ENCODE measurements at places on chromosomes 1 and 21.

DNA sequence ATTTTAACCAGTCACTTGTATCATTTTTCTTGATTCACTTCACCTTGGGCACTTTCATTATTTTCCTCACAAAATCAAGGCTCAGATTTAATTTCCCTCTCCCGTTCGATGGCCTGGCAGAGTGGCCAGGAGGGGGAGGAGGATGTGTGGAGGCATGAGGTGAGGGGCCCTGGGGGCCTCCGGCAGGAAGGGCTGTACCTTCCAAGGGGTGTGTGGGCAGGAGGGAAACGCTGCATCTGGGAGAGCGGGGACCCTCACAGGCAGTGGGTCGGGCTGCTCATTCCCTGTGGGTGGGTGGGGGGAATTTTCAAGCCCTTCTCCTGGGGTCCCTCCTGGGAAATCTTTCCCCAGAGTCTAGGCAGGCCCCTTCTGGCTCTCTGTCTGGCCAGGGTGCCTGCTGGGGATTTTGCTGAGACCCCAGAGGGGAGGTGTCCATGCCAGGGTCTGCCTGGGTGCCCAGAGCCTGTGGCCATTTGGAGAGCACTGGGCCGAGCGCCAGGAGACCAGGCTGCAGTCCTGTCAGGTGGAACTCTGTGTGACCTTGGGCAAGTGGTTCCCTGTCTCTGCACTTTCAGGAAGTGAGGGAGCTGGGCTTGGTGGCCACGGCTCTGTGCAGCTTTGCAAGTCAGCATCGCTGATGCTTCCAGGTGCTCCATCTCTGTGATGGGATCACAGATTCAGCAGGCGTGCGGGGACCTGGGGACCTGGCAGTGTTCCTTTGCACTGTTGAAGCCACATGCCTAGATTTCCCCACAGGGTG, 81.9 kb upstream of the C1orf174 start:
- DNase-seq: no peak

DNA sequence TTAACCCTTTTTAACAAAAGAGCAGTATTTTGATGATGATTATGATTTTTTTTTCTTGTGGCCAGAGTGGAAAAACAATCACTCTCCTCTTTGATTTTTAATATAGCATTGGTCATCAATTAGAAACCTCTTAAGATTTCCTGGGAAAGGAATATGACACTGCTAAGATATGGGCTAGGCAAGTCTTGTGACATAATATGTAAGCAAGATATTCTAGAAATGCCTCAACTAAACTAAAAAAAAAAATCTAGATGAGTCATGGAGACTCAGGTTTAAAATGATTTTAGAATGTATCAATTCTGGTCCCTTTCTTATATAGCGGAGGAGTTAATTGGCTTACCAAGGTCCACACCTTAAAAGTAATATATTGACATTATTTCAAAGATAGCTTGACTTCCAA, 60.3 kb upstream of the JUN start:
- no peak for DNase-seq

GRCh38 chr1:1594602-1595260, 5.2 kb downstream of the FNDC10 start:
- DNase-seq: no peak

GRCh38 chr1:30264672-30265025, 458.7 kb downstream of the MATN1 start:
- DNase-seq: no peak

- no peak for DNase-seq
These were observed 81.2 kb upstream of the RAVER2 start for GRCh38 chr1:64663668-64664067.

DNA sequence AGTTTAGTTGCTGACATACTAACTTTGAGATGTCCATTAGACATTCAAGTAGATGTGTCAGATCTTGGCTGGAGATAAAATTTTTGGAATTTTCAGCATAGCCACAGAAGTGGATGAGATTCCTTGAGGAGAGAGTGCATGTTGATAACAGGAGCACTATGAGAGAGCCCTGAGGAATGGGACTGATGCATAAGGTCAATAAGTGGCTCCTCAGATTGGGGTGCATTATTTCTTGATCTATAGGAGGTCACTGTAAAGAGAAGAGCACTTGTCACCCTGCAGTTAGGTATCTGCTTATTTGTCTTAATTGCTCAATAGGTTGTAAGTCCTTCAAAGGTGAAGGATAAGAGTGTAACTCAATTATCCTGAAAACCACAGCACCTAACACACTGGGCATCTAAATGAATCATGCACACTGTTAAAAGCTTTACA, 52.0 kb upstream of the TACSTD2 start:
- DNase-seq: no peak

- no peak for DNase-seq
These were observed 86.4 kb downstream of the BCAR3 start for GRCh38 chr1:93595266-93595665.

GRCh38 chr1:1402072-1402900, 3.2 kb upstream of the CCNL2 start:
- peak; percentile 41 for DNase-seq

DNA sequence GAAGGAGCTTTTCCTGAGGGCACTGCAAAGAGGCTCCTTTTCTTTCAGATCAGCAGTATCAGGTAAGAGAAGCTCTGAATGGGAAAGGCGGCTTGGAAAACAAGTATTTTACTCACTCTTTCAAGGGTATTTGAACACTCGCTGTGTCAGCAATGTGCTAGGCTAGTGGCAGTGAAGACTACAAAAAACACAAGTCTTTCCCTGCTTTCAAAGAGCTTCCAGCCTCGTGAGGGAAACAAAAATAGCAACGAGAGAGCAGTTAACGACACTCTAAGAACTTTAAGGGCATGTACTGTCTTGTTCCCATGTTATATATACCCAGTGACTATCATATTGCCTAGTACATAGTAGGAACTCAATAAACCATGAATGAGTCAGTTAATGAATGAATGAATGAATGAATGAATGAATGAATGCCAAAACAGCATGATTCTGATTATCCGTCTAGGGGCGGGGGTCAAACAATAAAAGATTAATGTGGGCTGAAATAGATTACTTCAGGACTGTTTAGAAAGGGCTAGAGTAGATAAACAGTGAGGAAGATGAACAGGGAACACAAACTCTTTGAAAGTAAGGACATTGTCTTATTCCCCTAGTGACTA, 14.2 kb upstream of the MCOLN3 start:
- no peak for DNase-seq

DNA sequence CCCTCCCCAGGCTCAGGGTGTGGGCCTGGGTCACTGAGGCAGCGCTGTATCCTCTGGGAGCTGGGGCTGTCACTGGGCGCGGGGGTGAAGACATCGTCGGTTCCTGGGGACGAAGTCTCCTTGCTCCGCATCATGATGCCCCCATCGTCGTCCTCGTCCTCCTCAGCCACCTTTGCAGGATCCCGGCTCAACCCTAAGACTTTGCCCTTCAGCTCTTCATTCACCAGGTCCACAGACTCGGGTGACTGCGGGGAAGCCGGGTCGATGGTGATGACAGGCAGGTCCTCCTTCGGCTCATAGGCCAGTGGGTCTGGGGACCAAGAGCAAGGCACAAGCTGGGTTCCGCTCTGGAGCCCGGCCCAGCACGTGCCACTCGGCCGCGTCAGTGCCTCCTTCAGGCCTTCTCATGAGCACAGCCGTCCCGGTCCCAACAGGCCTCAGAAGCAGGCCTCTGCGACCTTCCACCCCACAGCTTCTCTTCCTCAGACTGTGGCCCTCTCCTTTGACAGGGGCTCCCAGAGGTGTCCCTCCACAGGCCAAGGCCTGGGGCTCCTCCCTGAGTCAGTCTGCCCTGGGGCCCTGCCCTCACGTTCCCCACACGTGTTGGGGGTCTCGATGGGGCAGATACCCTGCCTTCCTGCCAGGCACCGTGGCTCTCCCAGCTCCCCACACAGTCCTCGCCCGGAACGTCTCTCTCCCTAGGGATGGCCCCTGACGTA, 54.4 kb downstream of the SLC9A1 start:
- no peak for DNase-seq

DNA sequence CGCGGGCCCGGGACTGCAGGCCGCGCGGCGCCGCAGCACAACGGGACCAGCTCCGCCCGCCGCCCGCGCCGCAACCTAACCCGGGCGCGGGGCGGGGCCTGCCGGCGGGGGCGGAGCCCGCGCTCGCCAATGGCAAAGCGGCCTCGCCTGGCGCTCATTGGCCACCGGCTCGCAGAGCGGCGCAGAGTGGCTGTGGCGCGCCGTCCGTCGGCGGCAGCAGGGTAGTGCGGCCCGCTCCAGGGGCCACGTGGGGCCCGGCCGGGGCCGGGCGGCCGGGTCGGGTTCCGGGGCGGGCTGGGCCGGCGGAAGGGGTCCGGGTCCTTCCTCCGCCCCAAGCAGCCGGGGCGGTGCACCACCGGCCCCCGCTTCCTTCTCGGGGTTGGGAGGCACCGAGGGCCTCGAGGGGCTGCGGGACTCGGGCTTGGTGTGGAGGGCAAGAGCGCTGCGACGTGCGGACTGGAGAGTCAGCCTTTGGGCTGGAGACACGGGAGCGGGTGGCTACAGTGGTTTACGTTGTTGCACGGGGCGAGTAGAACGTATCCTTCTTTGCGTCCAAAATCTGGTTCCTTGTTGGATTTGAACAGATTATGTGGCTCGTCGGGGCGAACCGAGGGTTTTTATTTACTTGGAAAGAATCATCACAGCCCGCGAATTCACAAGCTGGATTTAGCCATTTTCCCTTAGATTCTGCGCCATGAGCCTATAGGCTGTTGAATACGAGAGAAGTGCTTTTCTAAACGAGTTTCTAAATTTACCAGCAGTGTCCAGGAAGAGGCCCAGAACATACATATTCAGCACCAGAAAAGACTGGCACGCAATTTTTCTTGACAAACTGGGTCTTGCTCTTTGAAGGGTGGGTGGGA, at the start of gene SRM:
Gene SRM (minus strand): TSS at position 51 of the 863 bp plus-strand sequence. CDS start 75 bp downstream, outside the sequence.
- DNase-seq: peak; percentile 92

GRCh38 chr1:26169198-26169554, 413 bp upstream of the C1orf232 start:
- no peak for DNase-seq

DNA sequence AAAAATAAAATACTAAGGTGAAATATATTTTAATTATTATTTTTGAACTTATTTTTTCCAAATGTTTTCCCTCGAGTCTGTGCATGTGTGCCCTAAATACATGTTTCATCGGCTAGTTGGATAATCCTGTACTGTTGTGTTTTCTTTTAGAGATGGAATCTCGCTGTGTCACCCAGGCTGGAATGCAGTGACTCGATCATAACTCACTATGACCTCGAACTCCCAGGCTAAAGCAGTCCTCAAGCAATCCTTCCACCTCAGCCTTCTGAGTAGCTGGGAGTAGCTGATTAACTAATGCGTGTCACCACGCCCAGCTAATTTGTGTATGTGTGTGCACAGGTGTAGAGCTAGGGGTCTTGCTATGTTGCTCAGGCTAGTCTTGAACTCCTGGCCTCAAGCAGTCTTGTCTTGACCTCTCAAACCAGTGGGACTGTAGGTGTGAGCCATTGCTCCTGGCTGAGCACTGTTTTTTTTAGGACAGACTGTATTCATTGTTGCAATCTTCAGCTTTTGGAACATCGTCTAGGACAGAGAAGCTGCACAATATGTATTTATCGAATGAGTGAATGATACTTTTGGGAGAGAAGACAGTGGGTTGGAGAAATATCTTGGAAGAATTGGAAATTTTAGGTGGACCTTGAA, 4.8 kb upstream of the TMCO1 start:
- no peak for DNase-seq

- peak; percentile 3 for DNase-seq
These were observed 62.1 kb downstream of the DEGS1 start for GRCh38 chr1:224245188-224245587.

DNA sequence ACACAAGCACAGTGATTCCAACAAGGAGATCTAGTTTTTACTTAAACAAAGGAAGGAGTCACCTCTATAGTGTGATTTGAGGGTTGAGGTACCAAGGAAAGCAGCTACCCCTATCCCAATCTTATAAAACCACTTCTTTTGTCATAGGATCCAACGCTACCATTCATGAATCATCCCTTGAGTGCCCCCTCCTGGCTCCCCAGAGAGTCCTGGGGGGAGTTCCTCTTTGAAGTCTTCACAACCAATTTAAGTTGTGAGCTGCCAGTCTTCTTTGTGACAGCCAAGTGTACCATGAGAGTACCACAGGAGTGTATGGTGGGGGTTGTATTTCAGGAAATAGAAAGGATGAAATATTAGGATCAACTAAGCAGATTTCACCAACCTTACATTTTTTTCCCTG, 39.1 kb upstream of the NHLH2 start:
- no peak for DNase-seq

Measured in activated naive CD4-positive, alpha-beta T cell treated with Interleukin-2 at 50 U/mL for 16 hours (primary cell).